Endodermal cell (in vitro differentiated cells): ENCODE measurements at places on chromosomes 6 and 20. TPM values are rescaled to one million over a fixed set of nuclear protein-coding genes. Genes with fewer than 3 reads are reported as not detected.

Gene C6orf15
- total RNA-seq: not detected in 3 replicates

Gene HLA-DRA
- total RNA-seq: 0.27 TPM in 1 of 2 replicates, not detected in the other

DNA sequence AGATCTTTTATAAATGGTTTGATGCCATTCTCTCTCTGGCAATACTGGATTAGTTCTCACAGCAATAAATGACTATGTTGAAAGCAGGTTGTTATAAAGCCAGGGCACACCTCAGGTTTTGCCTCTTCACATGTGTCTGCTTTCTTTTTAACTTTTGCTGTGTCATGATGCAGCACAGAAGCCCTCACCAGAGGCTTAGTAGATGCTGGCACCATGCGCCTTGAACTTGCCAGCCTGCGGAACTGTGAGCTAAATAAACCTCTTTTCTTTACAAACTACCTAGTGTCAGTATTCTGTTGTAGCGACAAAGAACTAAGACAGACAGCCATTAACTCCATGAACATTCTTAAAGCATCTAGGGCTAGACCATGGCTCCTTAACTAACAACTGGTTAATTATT lies 15.3 kb upstream of the GPR63 start:
- no peak overlapping the region for H3K4me3 ChIP-seq
- H3K27ac ChIP-seq: no peak overlapping the region
- H3K36me3 ChIP-seq: no peaks in the 10 kb centered on the region
- no peaks in the 10 kb centered on the region for H3K4me1 ChIP-seq

DNA sequence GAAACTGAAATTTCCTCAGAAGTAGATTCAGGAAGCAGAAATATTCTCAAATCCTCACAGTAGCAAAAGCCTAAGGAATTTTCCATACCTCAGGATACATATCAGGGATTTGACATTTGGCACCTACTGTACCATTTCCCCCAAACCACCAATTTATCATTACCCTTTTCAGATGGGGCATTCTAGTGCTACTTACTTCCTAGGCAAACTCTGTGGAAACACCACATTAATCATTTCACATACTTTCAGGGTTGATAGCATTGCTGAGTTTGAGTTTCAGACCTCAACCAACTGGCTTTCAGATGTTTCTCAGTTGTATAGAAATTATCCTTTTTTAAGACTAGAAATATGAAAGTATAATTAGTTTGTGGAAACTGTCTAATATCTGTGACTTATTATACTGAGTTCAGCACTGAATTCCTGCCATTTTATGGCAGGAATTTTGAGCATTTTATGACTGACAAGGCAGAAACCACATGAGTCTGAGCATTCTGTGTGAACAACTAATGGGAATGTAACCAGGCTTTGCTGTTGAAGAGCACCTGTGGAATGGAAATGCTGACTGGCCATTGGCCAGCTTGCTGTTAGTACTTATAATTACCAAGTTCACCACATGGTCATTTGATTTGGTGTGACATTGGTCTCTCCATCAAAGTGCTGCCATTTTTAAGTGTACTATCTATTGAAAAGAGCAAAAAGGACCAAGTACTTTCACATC lies 35.1 kb upstream of the IRAK1BP1 start:
- H3K4me1 ChIP-seq: no peaks in the 10 kb centered on the region
- no peaks in the 10 kb centered on the region for H3K27me3 ChIP-seq
- no peak overlapping the region for H3K27ac ChIP-seq
- no peak overlapping the region for H3K4me3 ChIP-seq
- DNase-seq: no peak

DNA sequence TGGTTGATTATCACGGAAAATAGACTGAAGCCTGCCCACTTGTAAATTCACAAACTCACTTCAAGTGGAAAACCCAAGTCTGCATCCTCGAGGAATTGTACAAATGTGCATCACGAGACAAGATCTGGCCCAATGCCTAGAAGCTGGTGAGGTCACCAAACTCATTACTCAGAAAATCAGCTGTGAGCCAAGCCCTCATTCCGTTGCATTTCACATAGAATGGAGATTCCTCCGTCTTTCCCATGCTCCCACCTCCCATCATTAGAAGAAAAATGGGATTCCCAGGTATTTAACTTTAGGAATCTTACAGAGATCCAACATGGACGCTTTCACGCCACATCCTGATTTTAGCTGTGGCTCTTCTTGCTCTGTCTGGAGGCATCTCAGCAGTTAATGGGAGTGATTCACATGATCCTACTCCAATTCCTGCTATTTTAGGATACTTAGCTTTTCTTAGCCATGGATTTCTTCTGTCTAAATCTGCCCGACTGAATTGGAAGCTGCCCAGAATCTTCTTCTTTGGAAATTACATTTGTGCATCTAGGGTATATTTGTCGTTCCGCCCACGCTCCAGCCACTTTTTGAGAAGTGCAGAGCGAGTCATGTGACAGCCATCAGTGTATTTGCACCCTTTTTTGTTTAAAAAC lies 68.7 kb upstream of the STMND1 start:
- no peak overlapping the region for H3K27ac ChIP-seq
- no peaks in the 10 kb centered on the region for H3K27me3 ChIP-seq

DNA sequence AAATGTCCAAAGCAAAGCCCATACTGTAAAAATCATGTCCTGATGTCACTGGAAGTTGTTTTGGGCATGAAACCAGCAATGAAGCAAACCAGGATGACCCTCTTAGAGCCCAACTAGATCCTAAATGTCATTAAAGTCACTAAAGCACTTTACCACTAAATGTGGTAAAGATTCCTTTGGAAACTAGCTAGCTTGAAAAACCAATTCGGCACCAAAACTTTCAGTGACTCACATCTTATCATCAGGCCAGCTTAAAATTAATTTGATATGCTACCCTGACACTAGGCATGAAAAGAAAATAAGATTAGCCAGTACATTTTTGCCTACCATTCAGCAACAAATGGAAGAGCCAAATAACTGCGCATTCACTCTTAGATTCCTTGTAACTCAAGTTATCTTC lies 145.8 kb downstream of the PACRG start:
- no peaks in the 10 kb centered on the region for H3K36me3 ChIP-seq
- no peak overlapping the region for H3K27ac ChIP-seq
- no peak overlapping the region for H3K4me3 ChIP-seq
- no peak for DNase-seq
- H3K27me3 ChIP-seq: no peaks in the 10 kb centered on the region

DNA sequence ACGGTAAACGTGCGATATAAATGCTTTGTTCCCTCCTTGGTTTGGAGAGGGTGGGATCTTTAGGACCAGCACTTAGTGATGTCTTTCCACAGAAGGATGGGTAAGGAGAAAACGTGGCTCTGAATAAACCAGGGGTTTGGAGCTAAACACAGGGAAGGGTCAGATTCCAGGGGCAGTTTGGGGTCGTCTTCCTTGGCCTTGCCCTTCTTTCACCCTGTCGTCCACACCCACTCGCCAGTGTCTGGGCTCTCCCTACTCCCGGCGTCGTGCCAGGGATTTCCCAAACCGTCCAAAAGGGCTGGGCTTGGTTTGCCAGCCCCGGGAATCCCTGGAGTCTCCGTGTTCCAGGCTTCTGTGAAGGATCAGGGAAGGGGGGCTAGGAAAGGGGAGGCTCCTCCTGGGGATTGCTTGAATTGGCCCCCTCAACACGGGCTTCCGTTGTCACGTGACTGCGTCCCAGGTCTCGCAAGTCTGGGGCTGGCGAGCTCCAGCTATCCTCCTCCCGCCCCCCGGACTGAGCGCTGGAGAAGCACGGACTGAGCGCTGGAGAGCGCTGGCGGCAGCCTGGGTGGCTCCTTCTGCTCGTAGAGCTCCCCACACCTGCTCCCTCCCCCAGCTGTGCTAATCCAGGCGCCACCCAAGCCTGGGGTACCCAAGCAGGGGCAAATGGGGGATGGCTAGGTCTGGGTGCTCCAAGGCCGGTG lies 9.4 kb upstream of the ARMC12 start:
- peaks cover 15% of the 10 kb centered on the region for H3K4me1 ChIP-seq
- peak overlapping the region; percentile 88 for H3K4me3 ChIP-seq
- H3K27ac ChIP-seq: peak overlapping the region; percentile 87
- peaks cover 24% of the 10 kb centered on the region for H3K27me3 ChIP-seq
- H3K36me3 ChIP-seq: no peaks in the 10 kb centered on the region
- peak; percentile 89 for DNase-seq

GRCh38 chr6:135329851-135330803 lies 149.0 kb downstream of the MYB start:
- H3K27me3 ChIP-seq: peaks cover 5% of the 10 kb centered on the region
- DNase-seq: no peak
- no peak overlapping the region for H3K27ac ChIP-seq
- no peak overlapping the region for H3K4me3 ChIP-seq
- no peaks in the 10 kb centered on the region for H3K36me3 ChIP-seq
- H3K4me1 ChIP-seq: no peaks in the 10 kb centered on the region

DNA sequence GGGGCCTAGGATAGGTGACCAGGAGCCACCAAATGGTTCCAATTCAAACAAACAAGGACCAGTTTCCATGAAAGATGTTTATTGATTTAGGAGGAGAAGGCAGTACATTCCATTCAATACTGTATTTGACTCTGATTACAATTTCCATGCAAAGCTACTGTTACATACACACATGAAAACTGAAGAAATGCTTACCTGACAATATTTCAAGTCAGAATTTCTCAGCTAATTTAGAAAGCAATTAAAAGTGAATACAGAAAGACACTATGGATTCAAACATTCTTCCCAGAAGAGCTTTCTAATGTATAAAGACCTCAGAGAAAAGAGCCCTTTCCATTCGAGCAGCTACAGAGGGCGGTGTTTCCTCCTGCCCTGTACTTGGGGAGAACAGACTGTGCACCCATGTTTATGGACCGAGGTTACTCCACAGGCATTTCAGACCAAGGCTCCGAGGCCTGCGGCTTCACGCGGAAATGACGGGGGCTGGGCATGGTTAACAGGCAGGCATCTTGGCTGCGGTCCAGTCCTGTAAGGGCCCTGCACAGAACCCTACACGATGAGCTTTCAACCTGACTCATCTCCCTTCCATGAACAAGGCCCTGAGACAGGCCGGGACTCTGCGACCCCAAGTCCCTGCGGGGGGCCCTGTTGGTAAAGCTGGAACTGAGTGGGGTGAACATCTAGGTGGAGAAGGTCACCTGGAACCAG lies 25.7 kb upstream of the TCFL5 start:
- peaks cover 66% of the 10 kb centered on the region for H3K36me3 ChIP-seq
- H3K4me1 ChIP-seq: no peaks in the 10 kb centered on the region
- no peak overlapping the region for H3K4me3 ChIP-seq
- no peak for DNase-seq
- no peak overlapping the region for H3K27ac ChIP-seq

- DNase-seq: peak; percentile 49
- no peaks in the 10 kb centered on the region for H3K36me3 ChIP-seq
- no peak overlapping the region for H3K4me3 ChIP-seq
- peaks cover 4% of the 10 kb centered on the region for H3K4me1 ChIP-seq
- H3K27ac ChIP-seq: no peak overlapping the region
Observed at GRCh38 chr6:34232901-34233300, 3.8 kb upstream of the HMGA1 start.

DNA sequence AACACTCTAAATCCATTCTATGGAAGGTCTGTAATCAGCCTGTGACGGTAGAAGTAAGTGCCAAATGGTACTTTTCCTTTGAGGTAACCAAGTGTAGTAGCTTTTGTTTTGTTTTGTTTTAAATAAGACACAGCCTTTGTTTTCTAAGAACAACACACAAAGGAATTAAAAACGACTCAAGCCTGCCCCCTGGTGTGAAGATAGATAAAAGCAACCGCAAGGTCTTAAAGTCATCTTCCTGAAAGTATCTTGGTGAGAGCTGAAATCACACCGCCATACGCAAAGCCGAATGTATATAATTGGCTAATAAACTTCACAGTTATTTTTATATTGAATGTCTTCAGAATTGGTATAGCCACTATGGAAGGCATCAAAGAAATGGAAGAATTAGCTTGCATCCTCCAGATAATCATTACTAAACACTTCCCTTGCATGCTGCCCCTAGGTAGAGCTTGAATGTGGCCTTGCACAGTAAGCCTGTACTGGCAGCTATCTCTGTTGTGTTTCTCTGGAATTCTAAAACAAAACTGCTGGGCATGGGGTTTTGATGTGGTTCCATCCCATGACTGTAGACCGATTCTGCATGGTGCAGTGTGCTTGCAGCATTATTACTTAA lies 95.6 kb downstream of the LAMP5 start:
- H3K27ac ChIP-seq: no peak overlapping the region
- DNase-seq: peak; percentile 92
- H3K4me1 ChIP-seq: no peaks in the 10 kb centered on the region
- no peak overlapping the region for H3K4me3 ChIP-seq

DNA sequence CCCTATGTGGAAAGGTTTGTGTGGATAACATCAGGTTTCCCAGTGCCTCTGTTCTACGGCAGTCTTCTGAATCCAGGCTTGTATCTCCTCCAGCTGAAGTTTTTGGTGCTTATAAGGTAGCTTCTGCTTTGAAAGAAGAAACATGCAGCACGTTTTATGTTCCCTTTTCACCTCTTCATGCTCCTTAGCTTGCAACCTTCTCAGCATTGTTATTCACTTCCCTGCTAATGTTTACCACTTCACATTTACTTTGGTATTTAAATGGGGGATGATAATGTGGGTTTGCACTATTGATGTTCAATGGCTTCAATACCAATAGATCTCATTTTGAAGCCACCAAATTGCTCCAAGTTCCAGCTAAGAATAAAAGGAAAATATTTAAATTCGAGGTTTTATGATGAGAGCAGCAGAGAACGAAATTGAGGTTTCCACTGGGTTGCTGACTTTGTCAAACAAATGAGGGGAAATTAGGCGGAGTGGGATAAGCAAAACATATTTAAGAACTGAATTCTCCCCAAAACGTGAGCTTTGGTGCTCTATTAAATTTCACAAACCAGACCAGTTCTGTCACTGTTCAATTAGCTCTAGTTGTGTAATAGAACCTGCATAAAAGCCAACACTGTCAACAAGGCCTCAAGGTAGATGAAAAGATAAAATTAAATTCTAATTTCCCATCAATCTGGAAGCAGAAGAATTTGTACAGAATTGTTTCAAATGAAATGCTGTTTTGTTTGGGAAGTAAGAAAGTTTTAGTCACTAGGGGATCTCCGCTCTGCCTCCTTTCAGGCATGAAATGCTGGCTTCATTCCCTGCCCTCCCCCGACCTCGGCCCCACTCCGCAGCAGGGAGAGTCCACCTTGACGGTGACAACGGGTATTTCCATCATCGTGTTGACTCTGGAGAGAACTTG lies 1.4 kb downstream of the IL22RA2 start:
- H3K27ac ChIP-seq: no peak overlapping the region
- no peak for DNase-seq
- H3K4me3 ChIP-seq: no peak overlapping the region
- no peaks in the 10 kb centered on the region for H3K4me1 ChIP-seq
- H3K36me3 ChIP-seq: no peaks in the 10 kb centered on the region
